ENCODE measurements at places on chromosomes 6 and 20. TPM values are rescaled to one million over a fixed set of nuclear protein-coding genes. Genes with fewer than 3 reads are reported as not detected.

DNA sequence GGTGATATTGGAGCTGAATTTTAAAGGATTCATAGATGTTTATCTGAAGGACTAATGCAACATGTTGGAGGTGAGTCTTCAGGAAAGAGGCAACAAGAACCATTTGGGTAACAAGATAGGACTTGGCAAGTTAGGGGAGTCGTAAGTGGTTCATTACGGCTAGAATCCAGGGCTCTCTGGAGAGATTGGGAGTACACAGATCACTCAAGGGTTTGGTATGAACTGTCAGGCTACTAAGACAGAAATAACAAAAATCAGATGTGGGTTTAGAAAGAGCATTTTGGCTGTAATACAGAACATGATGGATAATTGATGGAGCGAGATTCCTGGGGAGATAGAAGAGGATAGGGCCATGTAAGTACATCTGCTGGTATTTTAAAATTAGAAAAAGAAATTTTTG, 86.3 kb upstream of the ESR1 start:
- H3K4me3 ChIP-seq: no peak overlapping the region
- no peak for DNase-seq
- no peak overlapping the region for H3K27ac ChIP-seq
- no peaks in the 10 kb centered on the region for H3K36me3 ChIP-seq
- H3K4me1 ChIP-seq: no peaks in the 10 kb centered on the region
- H3K27me3 ChIP-seq: peaks cover 4% of the 10 kb centered on the region

GRCh38 chr20:36167902-36168503, 13.5 kb downstream of the EPB41L1 start:
- no peak for DNase-seq
- peaks cover 15% of the 10 kb centered on the region for H3K4me1 ChIP-seq
- H3K27ac ChIP-seq: no peak overlapping the region
- no peaks in the 10 kb centered on the region for H3K36me3 ChIP-seq
- no peak overlapping the region for H3K4me3 ChIP-seq

GRCh38 chr6:58113960-58114359, 796.5 kb downstream of the PRIM2 start:
- no peaks in the 10 kb centered on the region for H3K36me3 ChIP-seq
- H3K27ac ChIP-seq: no peak overlapping the region
- DNase-seq: no peak

GRCh38 chr20:32707691-32708581, 34.2 kb upstream of the C20orf203 start:
- H3K27me3 ChIP-seq: peaks cover 6% of the 10 kb centered on the region
- no peak overlapping the region for H3K27ac ChIP-seq
- no peak for DNase-seq

- no peak overlapping the region for H3K27ac ChIP-seq
- peaks cover 10% of the 10 kb centered on the region for H3K27me3 ChIP-seq
- peaks cover 6% of the 10 kb centered on the region for H3K36me3 ChIP-seq
- DNase-seq: no peak
- peak overlapping the region; percentile 38 for H3K4me3 ChIP-seq
These were observed 4.6 kb downstream of the EGFL8 start for GRCh38 chr6:32168807-32169591.

- H3K27ac ChIP-seq: no peak overlapping the region
- DNase-seq: no peak
- peaks cover 4% of the 10 kb centered on the region for H3K36me3 ChIP-seq
- H3K27me3 ChIP-seq: peaks cover 3% of the 10 kb centered on the region
These were observed 58.2 kb downstream of the PIGU start for GRCh38 chr20:34618676-34619075.

GRCh38 chr6:91097364-91097763, 510.5 kb upstream of the MAP3K7 start:
- H3K4me1 ChIP-seq: no peaks in the 10 kb centered on the region
- no peak overlapping the region for H3K4me3 ChIP-seq
- H3K27ac ChIP-seq: no peak overlapping the region
- no peaks in the 10 kb centered on the region for H3K27me3 ChIP-seq
- no peaks in the 10 kb centered on the region for H3K36me3 ChIP-seq

Gene CCN5
- total RNA-seq: not detected

DNA sequence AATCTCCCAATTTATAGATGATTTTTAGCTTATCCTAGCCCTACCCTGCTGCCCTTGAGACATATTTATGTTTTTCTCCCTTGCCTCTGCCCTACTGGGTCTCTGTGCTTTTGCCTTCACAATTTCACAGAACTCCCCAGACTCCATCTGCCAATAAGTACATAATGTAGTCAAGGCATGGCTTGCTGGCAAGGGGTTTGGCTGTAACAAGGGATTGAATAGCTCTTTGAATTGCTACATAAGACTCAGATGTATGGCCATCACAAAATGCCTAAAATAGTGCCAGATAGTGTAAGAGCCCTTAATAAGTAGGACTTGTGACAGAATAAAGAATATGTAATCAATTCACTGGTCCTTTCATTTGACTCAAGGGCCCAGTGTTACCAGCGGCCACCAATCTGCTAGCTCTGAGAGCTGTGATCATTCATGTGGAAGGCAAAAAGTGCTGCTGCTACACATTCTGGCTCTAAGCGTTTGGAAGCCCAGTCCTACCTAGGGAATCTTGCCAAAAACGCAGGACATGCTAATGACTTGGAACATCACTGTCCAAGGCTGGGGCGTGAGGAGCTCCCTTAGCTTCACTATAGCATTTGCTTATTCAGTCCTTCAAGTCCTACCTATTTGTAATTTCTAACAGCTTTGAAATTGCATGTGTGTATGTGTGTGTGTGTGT, 20.5 kb downstream of the CLVS2 start:
- H3K36me3 ChIP-seq: no peaks in the 10 kb centered on the region
- peak overlapping the region; percentile 61 for H3K4me3 ChIP-seq
- peak overlapping the region; percentile 91 for H3K27ac ChIP-seq
- H3K4me1 ChIP-seq: peaks cover 26% of the 10 kb centered on the region

Gene ANGPT4
- total RNA-seq: 0.22 TPM

All from glutamatergic neuron (in vitro differentiated cells).